ENCODE measurements at places on chromosomes 4 and X.

- no peak for DNase-seq
Observed at GRCh38 chr4:168560184-168561180, 63.6 kb downstream of the PALLD start.

GRCh38 chrX:119093991-119094735 lies 21.4 kb downstream of the CT47C1 start:
- DNase-seq = no peak

- DNase-seq = no peak
Observed at GRCh38 chr4:186021461-186022167, 47.3 kb upstream of the TLR3 start.

DNA sequence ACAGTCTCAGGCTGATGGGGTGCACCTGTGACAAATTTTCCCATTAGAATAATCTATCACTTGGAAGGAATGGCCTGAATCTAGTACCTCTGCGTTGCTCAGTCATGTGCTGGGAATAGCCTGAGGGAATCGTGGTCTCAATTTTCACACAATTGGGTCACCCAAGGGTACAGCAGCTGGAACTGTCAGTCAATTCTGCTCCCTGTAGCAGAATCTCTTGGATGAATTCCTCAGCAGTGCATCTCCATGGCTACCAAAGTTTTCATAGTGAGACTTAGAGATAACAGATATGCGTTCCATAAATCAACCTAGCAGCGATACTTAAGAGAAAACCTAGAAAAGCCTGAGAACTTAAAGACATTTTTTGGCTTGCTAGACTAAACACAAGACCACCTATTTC lies 288.7 kb upstream of the CTSO start:
- DNase-seq = no peak

DNA sequence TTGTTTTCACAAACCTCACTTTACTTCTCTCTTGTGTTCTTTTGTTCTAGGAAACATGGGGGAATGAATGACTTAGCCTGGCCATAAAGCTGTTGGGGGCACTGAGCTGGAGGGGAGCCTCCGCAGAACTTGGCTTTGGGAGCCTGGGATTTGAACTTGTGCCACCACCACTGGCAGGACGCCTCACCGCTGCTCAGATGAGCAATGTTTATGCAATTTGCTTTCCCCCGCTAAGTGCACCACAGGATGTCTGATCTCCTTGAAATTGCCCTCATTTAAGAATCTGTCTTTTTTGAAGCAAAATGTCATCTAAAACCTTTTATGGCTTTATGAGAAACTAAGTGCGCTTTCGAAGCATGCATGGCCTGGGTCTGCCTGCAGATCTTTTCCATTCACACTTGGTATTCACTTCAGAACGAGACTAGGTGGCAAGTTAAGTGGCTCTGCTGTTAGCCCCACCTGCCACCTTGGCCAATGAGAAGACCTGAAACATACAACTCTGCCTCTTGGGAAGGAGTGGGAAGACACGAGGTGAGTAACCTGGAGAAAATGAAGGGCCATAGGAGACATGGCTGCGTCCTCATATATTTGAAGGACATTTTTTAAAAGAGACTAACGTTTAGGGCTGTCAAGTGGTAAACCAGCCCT lies 119.3 kb downstream of the LDB2 start:
- no peak for DNase-seq

DNA sequence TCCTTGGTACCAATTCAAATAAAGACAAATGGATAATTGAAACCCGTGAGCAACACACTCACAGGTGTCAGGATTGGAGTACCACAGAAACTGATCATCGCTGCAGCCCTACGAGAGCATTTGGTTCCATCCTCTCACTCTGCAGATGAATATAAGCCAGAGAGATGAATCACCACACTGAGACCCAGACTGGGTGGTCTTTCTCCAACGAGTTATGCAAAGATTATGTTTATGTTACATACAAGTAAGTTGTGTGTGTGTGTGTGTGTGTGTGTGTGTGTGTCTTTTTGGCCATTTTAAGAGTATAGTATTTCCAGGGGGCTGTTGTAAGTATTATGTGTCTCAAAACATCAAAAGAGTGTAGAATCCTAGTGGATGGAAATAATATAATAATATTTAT lies 329.5 kb upstream of the ZFP42 start:
- DNase-seq = no peak

DNA sequence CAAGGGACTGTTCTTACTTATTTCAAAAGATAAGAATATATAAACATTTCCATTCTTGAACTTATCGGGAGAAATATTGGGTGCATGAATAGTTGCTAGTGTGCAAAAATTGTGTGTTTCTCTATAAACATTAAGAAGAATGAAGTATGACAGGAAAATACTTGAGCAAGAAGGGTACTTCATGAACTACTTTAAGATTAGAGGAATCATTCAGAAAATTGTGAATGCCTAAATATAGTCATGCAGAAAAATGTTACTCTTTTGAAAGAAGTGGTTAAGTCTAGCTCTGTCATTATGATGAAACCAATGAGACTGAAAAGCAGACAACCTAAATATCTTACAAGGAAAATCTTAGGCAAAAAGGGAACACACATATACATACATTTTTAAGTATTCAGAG lies 207.8 kb upstream of the PCDH18 start:
- no peak for DNase-seq

GRCh38 chr4:10021653-10022023 lies 341 bp upstream of the SLC2A9 start:
- no peak for DNase-seq

DNA sequence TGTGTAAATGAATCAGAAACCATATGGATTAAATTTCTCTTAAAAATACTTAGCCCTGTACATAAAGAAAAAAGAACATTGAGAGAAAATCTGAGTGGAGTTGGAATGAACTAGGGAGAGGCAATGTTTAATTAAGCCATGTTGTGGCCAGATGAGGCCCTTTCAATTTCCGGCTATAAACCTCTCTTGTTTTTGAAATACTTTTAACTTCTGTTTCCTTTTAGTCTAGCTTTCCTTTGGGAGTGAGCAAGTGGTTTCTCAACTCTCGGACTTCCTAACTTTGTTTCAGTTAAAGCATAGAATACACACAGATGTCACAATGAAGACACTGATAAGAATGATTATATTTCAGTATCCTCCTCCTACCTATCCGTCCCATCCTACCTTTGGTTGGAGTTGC lies 197.2 kb downstream of the ARHGAP24 start:
- no peak for DNase-seq

DNA sequence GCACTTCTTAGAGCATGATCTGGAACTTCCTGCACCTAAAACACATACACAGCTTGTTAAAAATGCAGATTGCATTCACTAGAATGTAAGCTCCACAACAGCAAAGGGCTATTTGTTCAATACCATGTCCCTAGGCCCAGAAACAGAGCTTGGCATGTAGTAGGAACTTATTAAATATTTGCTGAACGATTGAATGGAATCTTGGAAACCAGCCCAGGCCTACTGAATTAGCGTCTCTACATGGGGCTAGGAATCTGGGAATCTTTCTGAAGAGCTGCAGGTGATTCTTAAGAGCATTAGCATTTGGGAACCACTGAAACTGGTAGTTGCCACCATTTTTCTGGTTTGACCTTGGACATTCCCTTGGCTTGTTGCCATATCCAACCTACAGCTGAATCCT lies 234.1 kb downstream of the STIM2 start:
- DNase-seq = no peak

GRCh38 chrX:55057675-55058249 lies 17.1 kb upstream of the PAGE2B start:
- DNase-seq = no peak

GRCh38 chr4:6916587-6917460 lies 7.2 kb downstream of the TBC1D14 start:
- no peak for DNase-seq

GRCh38 chrX:109347632-109348031 lies 134.3 kb downstream of the GUCY2F start:
- DNase-seq = no peak

GRCh38 chr4:181476508-181476890 lies 766.7 kb upstream of the TENM3 start:
- DNase-seq = no peak

DNA sequence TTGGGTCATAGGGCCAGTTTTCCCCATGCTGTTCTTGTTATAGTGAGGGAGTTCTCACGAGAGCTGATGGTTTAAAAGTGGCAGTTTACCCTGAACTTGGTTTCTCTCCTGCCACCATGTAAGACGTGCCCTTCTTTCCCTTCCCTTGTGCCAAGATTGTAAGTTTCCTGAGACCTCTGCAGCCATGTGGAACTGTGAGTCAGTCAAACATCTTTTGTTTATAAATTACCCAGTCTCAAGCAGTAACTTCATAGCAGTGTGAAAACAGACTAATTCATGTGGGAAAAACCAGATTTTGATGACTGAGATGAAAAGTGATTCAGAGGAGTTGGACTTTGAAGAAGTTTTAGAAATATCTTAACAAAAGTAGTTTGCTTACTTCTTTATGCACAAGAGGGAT lies 101.4 kb downstream of the ARHGAP10 start:
- no peak for DNase-seq

- DNase-seq = no peak
Observed at GRCh38 chr4:74402692-74403456, 37.9 kb downstream of the EREG start.

- no peak for DNase-seq
Observed at GRCh38 chr4:158760866-158761265, 8.0 kb upstream of the FNIP2 start.

DNA sequence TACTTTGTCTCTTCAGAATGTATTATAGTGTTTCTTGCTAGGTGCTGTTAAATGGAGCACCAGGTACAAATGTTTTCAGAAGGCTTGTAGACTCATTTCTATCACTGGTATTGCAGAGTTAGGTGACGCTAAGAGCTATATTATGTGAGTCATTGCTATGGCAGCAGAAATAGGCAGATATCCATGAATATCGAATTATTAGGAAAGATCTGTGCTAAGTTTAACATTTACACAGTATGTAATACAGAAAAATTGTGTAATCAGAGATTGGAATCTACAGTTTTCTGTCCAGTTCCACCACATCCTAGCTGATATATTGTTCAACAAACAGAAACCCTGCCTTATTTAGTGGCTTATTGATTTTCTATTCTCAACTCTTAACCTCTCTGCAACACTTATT lies 1025.5 kb downstream of the STIM2 start:
- DNase-seq = no peak

- no peak for DNase-seq
Observed at GRCh38 chrX:101550751-101551379, 518 bp downstream of the ARMCX1 start.
